ENCODE measurements at places on chromosomes 11 and 22. TPM values are rescaled to one million over a fixed set of nuclear protein-coding genes. Genes with fewer than 3 reads are reported as not detected.

- no peak for DNase-seq
These were observed 49.0 kb downstream of the MUC15 start for GRCh38 chr11:26522912-26523610.

DNA sequence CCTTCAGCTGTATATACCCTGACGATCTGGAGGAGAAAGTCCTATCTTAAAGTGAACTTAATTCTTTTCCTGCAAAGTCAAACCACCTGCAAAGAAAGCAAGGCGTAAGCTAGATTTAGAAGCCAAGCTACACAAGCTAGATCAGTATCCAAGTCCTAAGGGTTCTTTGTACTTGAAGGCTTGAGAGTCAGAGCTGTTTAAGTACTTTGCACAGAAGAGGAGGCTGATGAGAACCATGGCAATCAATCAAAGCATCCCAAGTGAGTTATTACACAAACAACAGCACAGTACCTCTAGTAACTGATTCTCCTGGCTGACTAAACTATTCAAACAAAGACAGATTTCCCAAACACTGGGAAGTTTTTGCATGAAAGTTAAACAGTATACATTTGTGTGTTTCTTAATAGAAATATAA is 1.9 kb downstream of the CDON start:
- DNase-seq: no peak

DNA sequence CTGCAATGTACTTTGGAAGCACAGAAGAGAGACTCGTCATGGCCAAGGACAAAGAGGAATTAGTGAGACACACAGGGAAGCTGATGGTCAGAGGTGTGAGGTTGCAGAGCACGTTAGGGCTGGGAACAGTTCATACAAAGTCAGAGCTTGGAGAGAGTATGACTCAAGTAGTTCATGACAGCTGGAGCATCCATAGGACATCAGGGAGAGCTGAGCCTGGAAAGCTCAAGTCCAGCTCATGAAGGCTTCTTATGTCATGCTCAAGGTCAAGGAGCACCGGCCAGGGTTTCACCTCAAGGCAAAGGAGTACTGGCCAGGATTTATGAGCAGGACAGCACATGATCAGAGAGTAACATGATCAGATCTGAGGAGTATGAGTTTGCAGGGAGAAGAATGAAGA is 64.6 kb upstream of the CHST1 start:
- DNase-seq: no peak

DNA sequence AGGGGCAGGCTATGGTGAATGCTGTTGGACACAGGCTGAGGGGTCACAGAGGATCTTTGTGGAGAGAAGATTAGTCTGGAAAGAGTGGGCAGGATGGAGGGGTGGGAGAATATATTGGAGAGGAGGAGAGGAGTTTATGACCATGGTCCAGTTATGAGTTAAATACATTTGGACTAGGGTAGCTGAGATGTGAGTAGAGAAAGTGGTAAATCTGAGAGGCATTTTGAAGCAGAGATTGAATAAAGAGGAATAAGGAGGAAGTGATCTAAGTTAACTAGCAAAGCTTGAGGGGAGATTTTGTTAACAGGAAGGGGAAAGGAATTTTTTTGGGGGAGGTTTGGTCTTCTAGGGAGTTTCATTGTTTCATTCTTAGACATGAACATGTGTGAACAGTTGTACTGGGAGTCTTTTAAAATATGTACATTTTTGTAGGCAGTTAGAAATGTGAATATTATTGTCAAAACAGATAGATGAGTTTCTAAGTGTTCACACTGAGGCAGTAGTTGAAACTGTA is 43.1 kb upstream of the EED start:
- DNase-seq: no peak

GRCh38 chr11:108235633-108236032 is 12.8 kb downstream of the ATM start:
- no peak for DNase-seq

- no peak for DNase-seq
These were observed 76.0 kb downstream of the ST3GAL4 start for GRCh38 chr11:126431401-126432064.

- DNase-seq: no peak
These were observed 73.3 kb upstream of the ISX start for GRCh38 chr22:34992672-34993071.

GRCh38 chr11:18455686-18456372 is at the start of gene LDHAL6A:
TSS of gene LDHAL6A (plus strand) at chr11:18455856. CDS start at chr11:18456681, 825 bp downstream.
- DNase-seq: no peak

- DNase-seq: no peak
These were observed 212.0 kb upstream of the CHORDC1 start for GRCh38 chr11:90434858-90435257.

GRCh38 chr11:9783986-9784385 is 120.1 kb downstream of the SWAP70 start:
- DNase-seq: no peak

GRCh38 chr11:60950933-60951605 is 907 bp downstream of the SLC15A3 start:
- no peak for DNase-seq

DNA sequence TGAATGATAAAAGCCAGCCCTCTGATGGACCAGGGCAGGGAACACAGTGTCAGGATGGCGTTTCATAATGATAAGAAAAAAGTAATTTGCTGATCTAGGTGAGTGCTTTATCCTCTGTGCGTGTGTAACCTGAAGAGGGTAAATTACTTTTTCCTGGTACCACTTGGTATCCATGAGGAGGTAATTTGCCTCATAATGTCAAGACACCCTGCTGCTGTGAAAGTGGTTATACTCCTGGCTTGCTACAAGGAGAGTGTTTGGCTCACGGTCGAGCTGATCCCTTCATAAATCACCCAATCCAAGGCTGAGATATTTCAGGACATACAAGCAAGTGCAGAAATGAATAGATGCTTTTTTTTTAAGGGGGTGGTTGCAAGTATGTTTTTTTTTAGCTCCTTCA is 207.2 kb upstream of the PGR start:
- DNase-seq: no peak

- no peak for DNase-seq
These were observed 316.0 kb downstream of the ETS1 start for GRCh38 chr11:128271401-128271800.

GRCh38 chr11:78318321-78319114 is 99.1 kb downstream of the GAB2 start:
- no peak for DNase-seq

DNA sequence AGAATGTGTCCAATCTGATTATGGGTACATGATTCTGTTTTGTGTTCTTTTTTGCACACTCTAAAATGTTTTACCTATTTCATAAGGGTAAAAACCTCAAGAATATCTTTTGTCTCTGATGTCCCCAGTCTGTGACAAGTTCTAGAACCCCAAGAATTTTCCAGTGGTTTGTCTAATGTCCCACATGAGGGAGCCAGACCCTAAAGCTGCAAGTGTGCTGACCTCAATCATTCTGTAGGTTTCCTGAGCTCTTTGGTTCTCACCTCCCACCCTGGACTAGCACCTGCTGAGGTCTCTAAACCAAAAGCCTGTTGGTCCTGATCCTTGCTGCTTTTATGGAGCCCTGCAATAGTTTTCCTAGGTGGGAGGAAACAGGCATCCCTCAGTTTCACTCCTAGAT is 149.8 kb upstream of the MPPED2 start:
- no peak for DNase-seq

- peak; percentile 74 for DNase-seq
These were observed 12.5 kb downstream of the NPTXR start for GRCh38 chr22:38831166-38831945.

DNA sequence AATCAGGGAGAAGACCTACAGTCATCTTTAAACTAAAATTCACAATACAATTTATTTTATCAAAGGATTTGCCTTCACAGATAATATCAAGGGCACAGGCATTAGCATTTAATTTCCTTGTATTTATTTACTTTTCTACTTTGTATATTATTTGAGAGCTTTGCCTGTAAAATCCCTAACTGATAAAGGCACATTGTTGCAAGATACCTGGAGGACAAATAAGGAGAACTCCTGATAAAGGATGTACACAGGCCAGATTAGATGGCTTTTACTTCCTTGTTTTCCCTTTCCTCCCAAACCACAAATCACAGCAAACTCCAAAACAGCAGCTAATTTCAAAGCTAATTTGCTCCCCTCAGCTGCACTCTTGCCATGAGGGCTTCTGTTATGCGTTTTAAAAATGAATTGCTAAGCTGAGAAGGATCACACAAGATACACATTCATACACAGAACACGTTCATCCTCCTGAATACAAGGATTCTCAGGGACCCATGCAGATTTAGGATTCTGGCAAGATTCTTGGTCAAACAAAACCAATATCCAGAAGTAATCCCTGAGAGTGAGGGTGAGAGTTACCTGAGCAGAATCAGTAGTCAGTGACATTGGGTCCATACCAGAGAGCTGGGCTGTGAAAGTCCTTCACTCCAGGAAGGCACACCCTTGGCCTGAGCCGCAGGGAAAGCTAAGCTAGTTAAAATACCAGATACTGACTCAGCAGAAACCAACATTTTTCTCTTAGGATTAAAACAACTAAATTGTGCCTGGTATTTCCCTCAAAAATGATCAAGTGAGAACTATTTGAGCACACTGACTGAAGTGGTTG is 100.3 kb upstream of the CLPB start:
- DNase-seq: no peak

DNA sequence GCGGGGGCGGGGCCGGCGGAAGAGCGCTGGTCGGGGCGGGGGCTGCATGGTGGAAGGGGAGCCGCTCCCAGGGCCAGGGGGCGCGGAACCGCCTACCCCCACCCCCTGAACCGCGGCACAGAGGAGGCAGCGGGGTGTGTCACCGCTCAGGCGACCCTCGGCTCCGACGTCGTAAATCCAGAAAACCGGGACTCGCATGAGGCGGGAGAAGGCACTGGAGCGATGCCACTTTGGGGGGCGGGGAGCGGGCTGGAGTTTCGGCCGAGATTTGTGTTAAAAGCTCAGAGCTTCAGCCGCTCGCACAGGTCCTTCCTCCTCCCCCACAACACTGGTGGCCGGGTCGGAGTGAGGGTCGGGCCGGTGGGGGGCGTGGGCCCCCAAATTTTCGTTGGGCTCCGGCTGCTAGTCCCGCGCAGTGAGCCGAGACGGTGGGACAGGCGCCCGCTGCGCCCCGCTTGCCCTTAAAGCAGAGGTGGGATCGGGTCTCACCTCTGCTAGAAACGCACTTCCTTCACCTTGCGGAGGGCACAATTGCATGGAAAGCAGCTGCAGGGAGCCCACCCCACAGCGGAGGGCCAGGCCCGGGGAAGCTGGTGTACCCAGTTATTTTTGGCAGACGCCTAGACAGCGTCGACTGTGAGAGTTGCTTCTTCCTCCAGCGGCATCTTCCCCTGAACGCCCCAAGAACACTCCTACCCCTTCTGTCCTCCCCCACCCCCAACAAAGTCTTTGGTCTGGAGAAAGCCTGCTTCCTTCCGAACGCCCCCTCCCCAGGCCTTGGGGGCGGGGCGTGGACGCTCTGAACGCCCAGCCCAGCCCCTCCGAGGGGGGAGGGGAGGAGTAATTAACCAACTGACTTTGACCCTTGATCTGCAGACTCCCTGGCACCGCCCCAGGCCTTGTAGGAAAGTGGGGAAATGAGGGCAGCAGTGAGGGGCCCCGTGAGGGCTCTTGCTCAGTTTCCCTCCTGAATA is 1.1 kb downstream of the OVOL1 start:
- no peak for DNase-seq

GRCh38 chr11:61737636-61738386 is 14.6 kb upstream of the MYRF start:
- DNase-seq: no peak

GRCh38 chr11:17157761-17158160 is 50.0 kb downstream of the PIK3C2A start:
- DNase-seq: no peak

GRCh38 chr11:45885274-45885920 is at the start of gene MAPK8IP1:
TSS of gene MAPK8IP1 (plus strand) at chr11:45885651. CDS start at chr11:45885821, 170 bp downstream.
- DNase-seq: no peak

DNA sequence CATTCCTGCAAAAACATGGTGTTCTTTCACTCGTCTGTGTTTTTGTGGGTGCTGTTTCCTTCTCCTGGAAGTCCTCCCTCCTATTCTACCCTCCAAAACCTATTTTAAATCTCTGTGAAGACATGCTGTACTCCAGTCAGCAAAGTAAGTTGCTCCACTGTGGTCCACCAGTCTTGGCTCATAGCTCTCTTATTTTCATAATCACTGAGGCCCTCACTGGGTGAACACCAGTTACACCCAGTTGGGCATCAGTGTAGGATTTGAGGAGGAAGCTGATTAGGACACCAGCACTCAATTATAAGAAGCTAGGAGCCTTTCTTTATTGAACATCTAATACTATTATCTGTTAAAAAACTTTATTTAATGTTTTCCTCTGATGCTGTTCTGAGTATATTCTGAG is 23.9 kb upstream of the EED start:
- DNase-seq: no peak

Gene CCDC15
- total RNA-seq: 0.24 TPM

Gene LIPT2
- 1.8 TPM for total RNA-seq

Gene COA4
- 52.9 TPM for total RNA-seq

Gene NAT10
- 23.2 TPM for total RNA-seq

Gene MAPK8IP1
- 7.5 TPM for total RNA-seq

Gene HTR3A
- not detected for total RNA-seq

Gene HBD
- 4.4 TPM for total RNA-seq

Gene SEPTIN3
- total RNA-seq: not detected

Gene ASCL2
- not detected for total RNA-seq

Gene RASSF10
- 0.08 TPM for total RNA-seq

Gene HIC2
- 1.9 TPM for total RNA-seq

Gene TMPRSS13
- total RNA-seq: not detected

Gene MS4A3
- 0.57 TPM for total RNA-seq

Gene SAA4
- total RNA-seq: not detected

Gene RNF214
- total RNA-seq: 27.6 TPM

Gene OTOG
- not detected for total RNA-seq
